ENCODE measurements at places on chromosomes 5 and 9.
A peak's percentile ranks its signal among the peaks of the same experiment; 100 is the strongest.

DNA sequence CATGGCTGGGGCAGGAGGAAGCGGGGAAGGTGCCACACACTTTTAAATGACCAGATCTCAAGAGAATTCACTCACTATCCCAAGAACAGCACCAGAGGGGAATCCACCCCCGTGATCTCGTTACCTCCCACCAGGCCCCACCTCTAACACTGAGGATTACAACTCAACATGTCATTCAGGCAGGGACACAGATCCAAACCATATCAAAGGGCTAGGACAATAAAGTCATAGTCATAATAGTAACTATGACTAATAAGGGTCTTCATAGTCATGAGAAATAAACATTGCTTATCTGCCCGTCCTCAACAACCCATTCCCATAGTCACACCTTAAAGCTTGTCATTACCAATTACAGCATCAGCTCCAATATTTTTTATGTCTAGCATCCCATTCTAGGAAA is 65.3 kb upstream of the SMC2 start:
- no peak for DNase-seq

- DNase-seq: no peak
Observed at GRCh38 chr5:144093868-144094267, 76.6 kb downstream of the YIPF5 start.

- DNase-seq: no peak
Observed at GRCh38 chr9:27719711-27720110, 146.4 kb upstream of the C9orf72 start.

DNA sequence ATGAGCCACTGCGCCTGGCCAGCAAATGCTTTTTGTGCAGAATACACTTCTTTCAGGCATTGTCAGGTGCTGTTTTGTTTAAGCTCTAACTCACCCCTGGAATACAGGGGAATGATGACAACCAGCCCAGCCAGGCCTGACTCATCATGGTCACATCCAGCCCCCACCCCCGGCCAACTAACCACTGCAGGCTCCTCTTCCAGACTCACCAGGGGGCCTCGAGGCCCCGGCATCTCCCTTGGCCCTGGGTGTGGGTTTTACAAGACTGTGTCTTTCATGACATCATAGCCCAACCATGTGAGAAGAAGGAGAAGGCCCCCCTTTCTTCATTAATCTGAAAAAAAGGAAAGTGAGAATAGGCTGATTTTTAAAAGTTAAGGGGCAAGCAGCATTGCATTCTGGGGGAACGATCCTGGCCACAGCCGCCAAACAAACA is 35.5 kb downstream of the OLFML2A start:
- DNase-seq: no peak

DNA sequence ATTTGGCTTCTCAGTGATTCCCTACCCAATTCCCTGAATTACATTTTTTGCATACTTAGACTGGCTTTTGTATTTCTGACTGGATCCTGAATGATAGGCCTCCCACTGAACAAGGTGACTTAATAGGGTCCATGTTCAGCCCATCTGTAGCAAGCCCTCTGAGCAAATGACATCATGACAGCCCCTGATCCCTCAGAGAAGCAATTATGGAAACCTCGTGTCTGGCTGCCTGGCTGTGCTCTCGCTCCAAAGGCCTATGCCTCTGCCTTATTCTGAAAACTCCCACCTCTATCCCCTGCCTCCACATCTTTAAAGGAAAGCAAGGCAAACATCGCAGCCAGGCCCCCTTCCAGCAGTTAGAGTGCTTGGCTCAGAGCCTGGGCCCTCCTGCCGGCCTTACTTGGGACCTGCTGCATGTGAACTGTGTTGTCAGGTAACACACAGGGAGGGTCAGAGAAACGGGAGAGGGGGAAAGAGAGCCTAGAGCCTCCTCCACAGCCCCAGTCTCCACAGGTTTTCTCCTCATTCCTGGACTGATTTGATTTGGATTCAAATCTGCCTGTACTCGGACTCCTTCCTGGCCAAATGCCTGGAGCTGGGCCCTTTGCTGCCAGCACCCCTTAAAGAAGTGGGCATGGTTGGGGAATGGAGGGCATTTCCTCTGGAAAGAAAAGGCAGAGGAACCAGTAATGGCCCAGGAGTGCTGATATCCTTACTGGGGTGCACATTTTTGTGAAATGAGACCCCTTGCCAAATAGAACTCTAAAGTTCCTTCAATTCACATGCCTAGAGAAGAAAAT is 3.8 kb downstream of the DCANP1 start:
- no peak for DNase-seq

DNA sequence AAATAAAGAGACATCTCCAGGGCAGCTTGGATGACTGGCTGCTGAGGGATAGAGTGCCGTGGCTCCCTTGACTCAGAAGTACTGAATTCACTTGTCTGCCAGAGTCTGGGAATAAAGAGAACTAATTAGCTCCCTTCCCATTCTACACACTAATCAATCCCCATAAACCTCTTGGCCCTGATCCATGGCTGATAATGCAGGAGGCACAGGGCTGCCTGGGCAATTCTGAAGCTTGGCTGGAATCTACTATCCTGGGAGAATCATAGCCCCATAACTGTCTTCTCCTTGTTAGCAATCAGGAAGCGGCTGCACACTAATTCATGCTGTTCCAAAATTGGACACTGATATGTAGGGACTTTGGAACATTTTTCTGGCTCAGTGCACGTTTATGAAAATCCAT is 197.7 kb downstream of the PTTG1 start:
- DNase-seq: no peak

DNA sequence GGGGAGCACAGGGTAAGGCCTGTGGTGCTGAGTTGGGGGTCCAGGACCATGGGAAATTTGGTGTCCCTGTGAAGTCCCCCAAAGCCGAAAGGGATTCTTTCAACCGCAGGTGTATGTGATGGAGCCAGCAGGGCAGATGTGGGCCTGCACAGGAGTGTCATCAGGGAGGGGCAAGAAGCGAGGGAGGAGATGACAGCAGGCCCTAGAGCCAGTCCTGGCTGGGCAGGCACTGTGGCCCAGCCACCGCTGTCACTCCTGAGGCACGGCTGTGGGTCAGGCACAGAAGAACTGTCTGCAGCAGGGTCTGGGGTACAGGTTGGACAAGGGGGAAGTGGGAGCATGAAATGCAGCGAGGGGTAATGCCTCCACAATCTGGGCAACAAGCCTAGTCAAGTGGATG is 4.8 kb downstream of the HK3 start:
- no peak for DNase-seq

DNA sequence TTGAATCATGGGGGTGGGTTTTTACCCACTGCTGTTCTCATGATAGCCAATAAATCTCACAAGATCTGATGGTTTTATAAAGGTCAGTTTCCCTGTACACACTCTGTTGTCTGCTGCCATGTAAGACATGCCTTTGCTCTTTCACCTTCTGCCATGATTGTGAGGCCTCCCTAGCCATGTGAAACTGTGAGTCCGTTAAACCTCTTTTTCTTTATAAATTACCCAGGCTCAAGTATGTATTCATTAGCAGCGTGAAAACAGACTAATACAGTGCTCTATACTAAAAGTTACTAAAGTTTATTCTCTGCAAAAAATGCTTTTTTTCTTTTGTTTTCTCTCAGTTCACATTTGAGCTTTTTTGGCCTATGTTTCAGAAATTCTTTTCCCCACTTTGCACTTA is 33.9 kb upstream of the TLE4 start:
- no peak for DNase-seq

GRCh38 chr9:84709056-84709455 is 39.5 kb downstream of the NTRK2 start:
- DNase-seq: no peak

DNA sequence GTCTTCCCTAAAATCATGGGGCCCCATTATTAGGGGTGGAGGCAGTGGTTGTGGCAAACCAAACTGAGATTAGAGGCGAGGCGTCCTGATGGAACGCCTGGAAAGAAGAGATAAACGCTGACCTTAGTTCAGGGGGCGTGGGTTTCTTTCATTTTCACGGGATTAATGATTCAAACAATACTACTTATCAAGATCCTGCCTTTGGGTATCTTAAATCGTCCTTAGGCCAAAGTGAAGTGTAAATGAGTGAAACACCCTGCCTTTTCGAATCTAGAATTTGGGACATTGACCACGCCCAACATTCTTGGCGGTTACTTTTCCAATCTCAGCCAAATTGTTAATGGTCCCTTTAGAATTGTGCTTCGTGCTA is 1.0 kb upstream of the UBTD2 start:
- DNase-seq: no peak

- DNase-seq: no peak
Observed at GRCh38 chr5:170339780-170340167, 42.2 kb upstream of the LCP2 start.

DNA sequence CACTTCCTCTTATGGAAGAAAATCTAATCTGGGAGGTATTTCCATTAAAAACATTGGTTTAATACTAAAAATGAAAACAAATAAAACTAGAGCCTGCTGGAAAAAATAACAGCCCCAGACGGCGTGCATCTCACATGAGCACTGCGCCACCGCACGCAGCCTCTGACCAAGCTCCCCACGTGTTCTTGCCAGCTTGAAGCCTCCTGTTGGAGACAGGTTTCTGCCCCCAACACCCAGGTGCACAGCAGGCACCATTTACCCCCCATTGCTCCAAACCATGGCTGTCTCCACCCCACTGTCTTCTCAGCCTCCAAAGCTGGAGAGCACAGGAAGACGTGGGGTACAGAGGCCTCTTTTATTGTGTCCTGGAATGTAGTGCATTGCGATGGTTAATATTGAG is 10.7 kb upstream of the COL5A1 start:
- DNase-seq: no peak

DNA sequence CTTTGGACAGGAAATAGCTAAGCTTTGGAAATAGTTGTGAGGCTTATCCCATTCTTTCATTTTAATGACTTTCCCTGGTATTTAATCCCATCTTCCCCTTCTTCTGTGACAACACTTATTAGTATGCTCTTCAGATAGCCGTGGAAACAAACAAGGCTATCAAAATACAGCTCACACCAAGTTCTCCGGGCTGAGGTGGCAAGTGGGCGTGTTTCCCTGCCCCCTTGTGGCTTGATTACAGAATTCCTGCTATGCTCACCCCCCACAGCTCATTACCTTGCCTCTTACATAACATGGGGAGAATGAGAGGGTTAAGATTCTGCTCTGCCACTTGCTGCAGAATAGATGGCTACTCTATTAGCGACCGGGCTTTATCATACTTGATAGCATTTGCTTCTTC is 437.1 kb upstream of the TLE4 start:
- no peak for DNase-seq

DNA sequence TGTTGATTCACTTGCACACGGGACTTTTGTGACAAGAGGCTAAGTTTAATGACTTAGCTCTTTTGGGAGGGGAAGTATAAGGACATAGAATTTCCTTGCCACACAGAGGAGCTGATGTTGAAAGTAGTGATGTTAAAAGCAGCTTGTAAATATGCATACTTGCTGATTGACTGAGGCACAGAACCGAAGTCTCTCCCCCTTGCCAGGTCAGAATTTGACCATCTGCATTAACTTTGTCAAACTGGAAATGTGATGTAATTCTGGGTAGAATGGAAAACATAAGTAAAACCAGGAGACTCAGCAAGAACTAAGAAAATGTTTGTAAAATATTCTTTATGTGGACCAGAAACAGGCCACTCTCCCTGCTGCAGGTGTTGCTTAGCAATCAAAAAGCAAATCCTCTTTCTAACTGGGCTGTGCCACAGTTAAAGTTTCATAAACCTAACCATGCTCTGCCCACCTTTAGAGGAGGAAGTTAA is 284.2 kb downstream of the NR3C1 start:
- no peak for DNase-seq

GRCh38 chr5:172028167-172028566 is 21.7 kb upstream of the FBXW11 start:
- DNase-seq: no peak

GRCh38 chr5:74636552-74636951 is 4.0 kb downstream of the ENC1 start:
- DNase-seq: no peak

DNA sequence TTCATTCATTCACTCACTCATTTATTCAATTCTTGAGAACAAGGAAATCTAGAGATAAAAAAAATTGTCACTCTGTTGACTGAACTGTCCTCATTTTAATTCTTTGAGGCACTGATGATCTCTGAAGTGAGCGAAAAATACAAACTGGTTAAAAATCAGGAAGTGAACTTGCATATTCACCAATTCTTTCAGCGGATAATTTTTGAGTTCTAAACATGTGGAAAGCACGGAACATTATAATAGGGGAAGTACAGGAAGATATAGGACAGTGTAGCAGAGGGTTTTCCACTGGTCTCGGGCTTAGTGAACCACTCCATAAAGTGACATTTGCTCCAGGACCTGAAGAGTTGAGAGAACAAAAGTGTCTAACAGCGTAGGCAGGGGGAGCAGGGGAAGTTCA is 169.5 kb downstream of the TLR4 start:
- no peak for DNase-seq

GRCh38 chr5:151168602-151169344 is 11.2 kb upstream of the ANXA6 start:
- no peak for DNase-seq

DNA sequence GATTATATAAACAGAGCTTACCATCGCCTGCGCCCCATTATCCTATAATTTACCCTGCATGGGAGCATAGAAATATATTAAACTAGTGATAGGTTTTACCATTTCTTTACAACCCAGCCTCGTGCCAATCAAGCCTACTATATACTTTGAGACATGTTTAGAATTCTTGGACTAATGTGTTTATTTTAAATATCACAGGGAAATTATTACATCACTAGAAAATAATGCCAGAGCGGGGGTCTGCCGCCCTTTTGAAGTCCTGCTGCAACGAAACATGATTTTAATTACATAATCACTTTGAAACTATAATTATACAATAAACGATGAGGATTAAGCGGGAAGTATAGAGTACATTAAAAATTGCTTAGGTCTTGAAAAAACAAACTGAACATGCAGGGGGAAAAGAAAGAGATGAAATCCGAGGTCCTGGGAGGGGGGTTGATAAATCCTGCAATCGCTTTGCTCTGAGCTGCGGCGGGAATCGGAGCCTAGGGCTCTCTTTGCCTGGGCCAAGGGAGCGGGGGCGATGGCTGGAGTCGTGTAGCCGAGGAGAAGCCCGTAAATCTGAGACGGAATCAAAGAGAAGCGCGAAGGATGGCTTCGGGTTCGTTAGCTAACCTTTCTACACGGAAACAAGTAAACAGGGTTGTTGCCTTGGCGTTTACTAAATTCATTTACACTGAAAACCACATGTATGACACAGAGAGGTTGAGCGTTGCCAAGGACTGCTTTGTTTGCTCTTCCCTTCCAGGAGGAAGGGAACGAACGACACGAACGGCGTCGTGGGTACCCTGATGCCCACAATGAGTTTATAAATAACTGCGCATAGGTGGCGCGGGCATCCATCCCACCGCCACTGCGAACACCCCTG is 127.6 kb downstream of the TMEM174 start:
- no peak for DNase-seq

- no peak for DNase-seq
Observed at GRCh38 chr5:11683666-11684065, 220.6 kb downstream of the CTNND2 start.

- DNase-seq: no peak
Observed at GRCh38 chr5:72842816-72843215, 26.4 kb downstream of the TNPO1 start.

- DNase-seq: peak; percentile 49
Observed at GRCh38 chr9:114504341-114505186, 709 bp downstream of the WHRN start.

- DNase-seq: no peak
Observed at GRCh38 chr5:132104556-132104955, 31.0 kb downstream of the CSF2 start.

All from amygdala (tissue), 56 donors.